ENCODE measurements at places on chromosomes 12 and 14.

GRCh38 chr12:81520064-81520945 is 238.8 kb downstream of the PPFIA2 start:
- DNase-seq, result no peak

DNA sequence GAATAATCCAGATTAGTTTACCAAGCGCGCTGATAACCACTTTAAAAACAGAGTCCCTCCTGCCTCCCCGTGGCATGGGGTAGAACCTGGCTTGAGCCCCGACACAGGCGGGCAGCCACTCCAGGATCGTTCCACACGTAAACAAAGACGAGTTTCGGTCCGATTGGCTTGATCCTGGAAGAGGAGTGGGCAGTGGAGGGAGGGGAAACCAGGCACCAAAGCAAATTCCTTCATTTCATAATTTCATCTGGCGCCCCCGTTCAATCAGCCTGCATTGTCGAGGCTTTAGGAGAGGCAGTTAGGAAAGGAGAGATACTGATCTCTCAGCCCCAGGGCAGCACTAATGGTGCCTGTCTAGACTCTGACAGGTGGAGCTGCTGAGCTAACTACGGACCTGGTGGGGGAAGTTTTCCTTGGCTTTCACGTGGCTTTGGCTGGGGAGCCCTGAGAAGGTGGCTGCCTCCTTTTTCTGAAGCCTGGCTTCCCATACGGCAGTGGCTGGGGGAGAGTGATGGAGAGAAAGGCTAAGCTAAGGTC is 751 bp upstream of the GPRC5A start:
- peak; percentile 67 for DNase-seq

GRCh38 chr14:87772854-87773253 is 220.1 kb downstream of the GALC start:
- no peak for DNase-seq

- DNase-seq, result peak; percentile 26
These were observed 117.6 kb upstream of the RASSF8 start for GRCh38 chr12:25840678-25841465.

GRCh38 chr12:4829793-4830162 is 79.9 kb upstream of the KCNA1 start:
- no peak for DNase-seq

GRCh38 chr14:101369194-101369915 is 191.9 kb upstream of the DIO3 start:
- no peak for DNase-seq

GRCh38 chr12:29781188-29781587 is 2.6 kb downstream of the TMTC1 start:
- DNase-seq, result no peak

DNA sequence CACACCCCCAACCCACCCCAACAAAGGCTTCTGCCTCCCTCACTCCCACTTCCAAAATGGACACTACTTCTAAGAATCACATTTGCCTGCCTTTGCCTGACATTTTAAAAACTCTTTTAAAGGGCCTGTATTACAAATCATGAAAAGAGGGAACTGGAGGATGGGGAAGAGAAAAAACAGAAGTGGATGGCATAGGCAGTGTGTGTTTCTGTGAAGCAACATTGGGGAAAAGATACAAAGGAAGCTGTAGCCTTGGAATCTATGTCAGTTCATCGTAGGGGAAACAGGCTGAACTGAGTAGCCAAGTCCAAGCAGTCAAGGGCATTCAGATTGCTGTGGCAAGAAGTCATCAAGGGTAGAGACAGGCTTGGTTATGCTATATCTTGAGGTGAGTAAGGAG is 273.9 kb downstream of the BTG1 start:
- no peak for DNase-seq

GRCh38 chr12:110516995-110517394 is 14.9 kb downstream of the RAD9B start:
- DNase-seq, result no peak

DNA sequence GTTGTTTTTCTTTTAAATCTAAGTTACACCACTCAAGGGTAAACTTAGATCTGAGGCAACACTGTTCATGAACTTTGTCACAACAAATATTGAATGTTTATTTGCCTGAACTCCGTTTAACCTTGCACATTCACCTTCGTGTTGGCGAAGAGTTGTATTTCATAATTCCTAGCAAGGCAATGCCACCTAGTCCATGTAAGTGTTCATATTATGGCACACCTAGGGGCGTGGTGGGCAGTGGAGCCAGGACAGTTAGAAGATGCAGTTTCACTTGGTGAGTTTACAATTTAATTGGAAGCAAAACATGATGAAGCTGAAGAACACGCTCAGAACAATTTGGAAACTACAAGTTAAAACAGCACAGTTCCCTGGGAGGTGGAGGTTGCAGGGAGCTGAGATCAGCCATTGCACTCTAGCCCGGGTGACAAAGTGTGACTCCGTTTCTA is 30.4 kb upstream of the GNPNAT1 start:
- no peak for DNase-seq

DNA sequence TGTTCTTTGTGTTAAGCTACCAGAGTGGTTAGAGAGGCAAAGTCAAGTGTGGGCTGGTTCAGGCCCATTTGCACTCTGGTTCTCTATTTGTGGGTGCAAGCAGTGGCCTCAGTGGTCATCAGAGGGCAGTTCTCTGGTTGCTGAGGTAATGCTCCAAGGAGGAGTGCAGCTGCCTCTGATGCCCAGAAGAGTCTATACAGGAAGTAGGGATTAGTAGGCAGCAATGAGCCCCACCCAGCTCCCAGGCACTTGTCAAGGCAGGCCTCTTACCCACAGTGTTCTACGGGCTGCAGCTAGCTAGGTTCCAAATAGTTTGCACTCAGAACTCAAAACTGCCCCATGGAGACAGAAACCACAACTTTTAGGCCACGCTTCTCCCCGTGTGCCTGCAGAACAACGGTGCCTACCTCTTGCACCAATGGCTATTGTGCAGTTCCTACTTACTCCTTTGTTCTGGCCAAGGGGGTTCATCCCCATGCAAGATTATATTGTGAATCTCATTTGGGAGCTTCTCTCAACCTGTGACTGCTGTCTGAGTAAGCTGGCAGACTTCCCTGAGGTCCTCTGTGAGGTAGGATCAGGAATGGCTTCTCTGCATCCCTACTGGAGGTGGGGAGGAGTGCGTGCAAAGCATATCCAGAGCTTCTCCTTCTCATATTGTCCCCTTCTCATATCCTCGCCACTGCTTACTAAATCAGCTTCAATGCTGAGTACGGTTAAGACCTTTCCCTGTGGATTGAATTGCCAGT is 410.3 kb upstream of the LMO3 start:
- DNase-seq, result no peak

DNA sequence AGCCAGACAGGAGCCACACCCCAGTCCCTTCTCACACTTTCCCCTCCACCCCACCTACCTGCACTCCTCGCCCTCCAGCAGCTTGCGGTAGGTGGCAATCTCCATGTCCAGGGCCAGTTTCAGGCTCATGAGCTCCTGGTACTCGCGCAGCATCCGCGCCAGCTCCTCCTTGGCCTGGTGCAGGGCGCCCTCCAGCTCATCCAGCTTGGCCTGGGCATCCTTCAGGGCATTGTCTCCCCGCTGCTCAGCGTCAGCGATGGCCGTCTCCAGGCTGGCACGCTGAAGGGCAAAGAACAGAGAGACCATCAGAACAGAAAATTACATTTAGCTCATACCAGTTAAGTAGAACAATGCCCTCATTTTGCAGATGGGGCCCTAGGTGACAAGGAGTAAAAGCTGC is 5.5 kb downstream of the KRT74 start:
- DNase-seq, result no peak

GRCh38 chr12:39355841-39356240 is 87.1 kb downstream of the KIF21A start:
- no peak for DNase-seq

- DNase-seq, result peak; percentile 4
These were observed 87.3 kb downstream of the TTLL5 start for GRCh38 chr14:75748336-75748735.

- DNase-seq, result peak; percentile 19
These were observed 34.7 kb downstream of the CDC42BPB start for GRCh38 chr14:103022685-103023044.

Data from GM23248 (cell line).